ENCODE measurements at places on chromosomes 7 and 10. TPM values are rescaled to one million over a fixed set of nuclear protein-coding genes. Genes with fewer than 3 reads are reported as not detected.

- peak; percentile 58 for DNase-seq
Observed at GRCh38 chr7:80542398-80542797, 30.5 kb upstream of the GNAT3 start.

GRCh38 chr10:95437669-95438068 is 123.5 kb downstream of the SORBS1 start:
- no peak for DNase-seq

DNA sequence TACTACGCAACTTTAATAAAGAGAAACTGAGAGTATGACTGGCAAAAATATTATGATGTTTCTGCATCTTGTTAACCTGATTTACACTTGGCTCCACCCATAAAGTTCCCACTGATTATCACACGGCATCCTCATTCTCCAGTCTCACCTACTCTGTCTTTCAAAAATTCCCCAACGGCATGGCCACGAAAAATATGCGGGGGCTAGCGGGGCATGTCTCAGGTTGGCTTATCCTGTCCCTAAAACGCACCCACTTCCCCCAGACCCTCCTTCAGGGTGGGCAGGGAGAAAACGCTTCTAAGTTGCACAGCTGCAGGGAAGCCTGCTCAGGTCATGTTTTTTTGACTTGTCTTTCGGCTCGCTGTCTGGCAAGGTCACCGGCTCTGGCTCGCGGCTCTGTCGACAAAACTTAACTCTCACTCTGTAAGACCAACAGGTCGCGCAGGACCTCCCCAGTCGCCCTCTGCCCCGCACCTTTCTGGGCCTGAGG is 3.8 kb downstream of the CDK6 start:
- DNase-seq, result no peak

DNA sequence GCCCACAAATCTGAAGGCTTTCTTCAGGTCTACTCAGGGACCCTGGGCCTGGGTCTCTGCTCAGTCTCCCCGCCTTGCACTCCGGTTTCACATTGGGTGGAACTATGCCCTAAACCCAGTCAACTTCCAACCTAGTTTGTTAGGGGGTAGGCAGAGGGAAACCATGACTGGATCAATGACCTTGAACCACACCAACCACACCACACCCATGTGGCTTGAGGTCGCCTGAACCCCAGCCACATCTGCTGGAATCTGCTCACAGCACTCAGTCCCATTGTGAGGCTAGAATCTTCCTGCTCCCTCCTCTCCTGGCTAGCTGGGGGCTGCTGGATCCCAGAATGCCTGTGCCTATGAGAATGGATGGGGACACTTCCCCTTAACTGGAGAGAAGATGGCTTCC is 17.9 kb downstream of the RFC2 start:
- DNase-seq, result no peak

DNA sequence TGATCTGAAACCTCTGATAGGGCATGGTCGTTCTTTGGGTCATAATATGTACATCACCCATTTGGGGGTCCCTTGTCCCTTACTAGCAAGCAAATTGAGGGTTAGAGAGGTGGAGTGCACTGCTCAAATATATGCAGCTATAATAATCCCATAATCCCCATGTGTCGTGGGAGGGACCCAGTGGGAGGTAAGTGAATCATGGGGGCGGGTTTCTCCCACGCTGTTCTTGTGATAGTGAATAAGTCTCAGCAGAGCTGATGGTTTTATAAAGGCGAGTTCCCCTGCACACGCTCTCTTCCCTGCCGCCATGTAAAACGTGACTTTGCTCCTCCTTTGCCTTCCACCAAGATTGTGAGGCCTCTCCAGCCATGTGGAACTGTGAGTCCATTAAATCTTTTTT is 262.7 kb downstream of the BMPER start:
- DNase-seq, result no peak

GRCh38 chr7:22586786-22587140 is 86.8 kb upstream of the STEAP1B start:
- no peak for DNase-seq

The HMX2 gene
- total RNA-seq, result 0.34 TPM

The GNGT1 gene
- not detected for total RNA-seq
